ENCODE measurements at places on chromosomes 2 and 18.

DNA sequence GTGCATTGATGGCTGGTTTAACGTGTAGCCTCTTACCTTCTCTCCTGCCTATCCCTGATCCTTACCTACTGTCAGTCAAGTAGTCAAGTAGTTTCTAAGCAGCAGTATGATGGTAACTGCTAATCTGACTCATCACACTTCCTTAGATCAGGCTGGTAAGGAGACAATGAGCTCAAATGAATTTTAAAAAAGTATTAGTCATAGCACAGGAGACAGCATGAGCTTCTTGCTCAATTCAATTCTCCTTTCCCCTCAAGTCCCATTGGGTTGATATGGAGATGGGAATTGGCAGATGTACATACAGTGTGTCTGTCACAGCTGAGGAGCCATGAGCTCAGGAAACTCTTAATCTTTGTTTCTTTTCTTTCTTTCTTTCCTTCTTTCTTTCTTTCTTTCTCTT lies 799.7 kb downstream of the LRP1B start:
- no peak for DNase-seq

- no peak for DNase-seq
Measured at GRCh38 chr2:3254442-3254941, 123.1 kb downstream of the EIPR1 start.

- DNase-seq: no peak
Measured at GRCh38 chr2:172833898-172834297, 98.3 kb downstream of the RAPGEF4 start.

GRCh38 chr18:13372531-13372951 lies 154.0 kb downstream of the LDLRAD4 start:
- DNase-seq: no peak

DNA sequence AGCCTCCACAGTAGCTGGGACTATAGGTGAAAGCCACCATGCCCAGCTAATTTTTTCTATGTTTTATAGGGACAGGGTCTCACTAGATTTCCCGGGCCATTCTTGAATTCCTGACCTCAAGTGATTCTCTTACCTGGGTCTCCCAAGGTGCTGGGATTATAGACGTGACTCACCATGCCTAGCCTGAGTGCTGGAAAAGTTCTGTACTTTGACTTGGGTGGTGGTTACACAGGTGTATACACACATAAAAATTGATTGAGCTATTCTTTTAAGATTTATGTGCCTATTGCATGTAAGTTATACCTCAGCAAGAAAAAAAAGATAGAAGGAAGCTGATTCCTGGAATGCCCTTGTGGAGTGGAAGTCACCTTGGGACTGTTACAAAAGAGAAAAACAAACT lies 34.8 kb upstream of the KCNF1 start:
- no peak for DNase-seq

DNA sequence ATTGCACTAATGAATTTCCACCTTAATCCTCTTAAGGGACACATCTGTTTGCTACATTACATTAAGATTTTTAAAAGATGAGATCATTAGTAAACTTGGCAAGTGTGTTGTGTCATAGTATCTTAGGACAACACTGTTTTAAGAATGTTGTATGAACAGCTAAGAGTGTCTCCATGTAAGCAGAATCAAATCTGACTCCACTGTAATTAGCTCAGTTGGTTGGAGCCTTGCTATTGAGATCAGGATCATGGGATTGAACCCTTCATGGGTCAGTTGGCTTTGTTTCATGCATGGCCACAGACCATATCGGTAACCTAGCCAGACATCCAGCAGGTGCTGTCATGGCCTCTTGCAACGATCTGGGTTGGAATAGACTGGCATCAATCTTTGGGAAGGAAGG lies 5.2 kb downstream of the FHOD3 start:
- DNase-seq: no peak

GRCh38 chr2:168632709-168633121 lies 169.7 kb upstream of the NOSTRIN start:
- no peak for DNase-seq

- no peak for DNase-seq
Measured at GRCh38 chr2:23100406-23100805, 284.6 kb upstream of the KLHL29 start.

GRCh38 chr2:230697676-230698075 lies 15.0 kb upstream of the CAB39 start:
- DNase-seq: no peak

- DNase-seq: no peak
Measured at GRCh38 chr2:135893374-135893794, 17.1 kb upstream of the MCM6 start.

- no peak for DNase-seq
Measured at GRCh38 chr18:49562481-49563129, 748 bp downstream of the LIPG start.

- peak; percentile 64 for DNase-seq
Measured at GRCh38 chr2:234544659-234545611, 48.1 kb upstream of the ARL4C start.

DNA sequence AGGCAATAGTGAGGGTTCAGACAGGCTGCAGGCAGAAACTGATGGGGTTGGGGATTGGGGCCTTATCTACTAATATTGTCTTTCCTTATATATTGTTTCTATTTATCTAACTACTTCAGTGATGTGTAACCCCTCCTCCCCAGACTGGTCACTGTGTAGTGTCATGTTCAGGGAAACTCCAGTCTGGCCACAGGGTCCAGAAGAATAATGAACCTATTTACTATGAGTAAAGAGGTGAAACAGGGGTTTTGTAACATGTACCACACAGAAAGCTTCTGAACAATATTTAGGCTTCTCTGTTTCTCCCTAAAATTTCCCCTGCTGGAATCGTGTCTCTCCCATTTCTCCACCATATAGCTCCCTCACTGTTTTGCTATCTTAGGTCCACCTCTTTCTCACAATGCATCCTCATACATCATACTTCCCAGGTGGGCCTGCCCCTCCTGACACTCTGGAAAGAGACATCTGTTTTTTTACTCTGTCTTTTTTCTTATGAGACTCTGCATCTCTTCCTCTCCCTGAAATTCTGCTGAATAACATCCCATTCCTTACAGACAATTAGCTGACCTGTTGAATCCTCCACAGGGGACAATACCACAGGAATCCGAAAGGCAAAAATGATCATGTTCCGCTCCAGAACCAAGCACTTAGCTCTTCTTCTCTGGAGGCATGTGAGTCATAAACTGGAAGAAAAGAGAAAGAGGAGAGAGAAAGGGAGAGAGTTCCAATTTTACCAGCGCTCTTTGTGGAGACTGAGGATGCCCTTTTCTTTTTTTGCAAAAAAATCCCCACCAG lies 154.8 kb downstream of the ZEB2 start:
- DNase-seq: no peak

- no peak for DNase-seq
Measured at GRCh38 chr2:121810959-121811853, 55.8 kb downstream of the TSN start.

- DNase-seq: no peak
Measured at GRCh38 chr2:70735071-70735470, 32.9 kb downstream of the ADD2 start.

GRCh38 chr2:121263996-121264715 lies 20.8 kb downstream of the TFCP2L1 start:
- no peak for DNase-seq

DNA sequence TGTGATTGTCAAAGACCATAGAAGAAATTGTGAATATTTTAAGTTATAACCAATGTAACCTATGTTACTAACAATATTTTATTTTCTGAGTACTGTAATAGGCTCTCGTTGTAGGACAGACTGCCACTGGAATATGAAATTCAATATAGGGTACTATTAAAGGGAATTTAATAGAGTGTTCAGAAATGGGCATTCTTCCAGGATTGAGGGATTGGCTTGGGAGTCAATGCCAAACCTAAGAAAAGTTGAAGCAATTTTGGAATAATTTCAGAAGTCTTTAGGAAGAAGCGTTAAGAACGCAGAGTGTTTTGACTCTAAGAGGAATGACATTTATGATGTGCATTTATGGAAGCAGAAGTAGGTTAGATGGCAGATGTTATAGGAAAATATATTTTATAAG lies 79.0 kb downstream of the ACVR2A start:
- no peak for DNase-seq

- no peak for DNase-seq
Measured at GRCh38 chr2:7725171-7725849, 808.1 kb downstream of the RNF144A start.

DNA sequence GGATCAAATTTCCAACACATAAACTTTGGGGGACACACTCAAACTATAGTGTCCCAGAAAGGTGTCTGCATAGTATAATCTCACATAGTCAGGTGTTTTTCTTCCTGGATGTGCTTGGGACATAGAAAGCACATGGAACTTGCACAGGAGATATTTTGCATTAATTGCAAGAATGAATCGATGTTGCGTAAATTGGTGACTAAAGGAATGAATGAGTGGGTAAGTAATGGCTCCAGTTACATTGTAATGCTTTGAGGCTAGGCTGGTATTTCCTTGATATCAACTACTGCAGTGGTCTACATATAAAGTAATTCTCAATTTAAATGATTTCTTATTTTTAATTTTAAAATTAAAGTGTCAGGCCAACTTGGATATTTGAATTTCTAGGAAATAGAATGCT lies 53.4 kb downstream of the SH3RF3 start:
- no peak for DNase-seq

DNA sequence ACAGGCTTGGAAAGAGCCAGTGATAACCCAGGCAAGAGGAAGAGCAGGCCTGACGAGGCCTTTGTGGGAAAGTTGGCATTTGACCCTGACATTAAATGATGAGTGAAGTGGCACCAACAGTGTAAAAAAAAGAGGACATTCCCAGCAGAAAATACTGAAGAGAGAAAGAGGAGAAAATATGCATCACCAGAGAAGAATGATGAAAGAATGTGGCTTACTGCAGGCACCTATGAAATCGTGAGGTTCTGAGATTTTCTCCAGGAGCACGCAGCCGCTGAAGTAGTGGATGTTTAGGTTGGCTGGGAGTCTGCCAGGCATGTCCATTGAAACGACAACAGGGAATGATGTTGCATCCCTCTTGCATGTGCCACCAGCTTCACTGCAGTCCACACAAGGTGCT lies 13.8 kb downstream of the EHD3 start:
- DNase-seq: no peak

DNA sequence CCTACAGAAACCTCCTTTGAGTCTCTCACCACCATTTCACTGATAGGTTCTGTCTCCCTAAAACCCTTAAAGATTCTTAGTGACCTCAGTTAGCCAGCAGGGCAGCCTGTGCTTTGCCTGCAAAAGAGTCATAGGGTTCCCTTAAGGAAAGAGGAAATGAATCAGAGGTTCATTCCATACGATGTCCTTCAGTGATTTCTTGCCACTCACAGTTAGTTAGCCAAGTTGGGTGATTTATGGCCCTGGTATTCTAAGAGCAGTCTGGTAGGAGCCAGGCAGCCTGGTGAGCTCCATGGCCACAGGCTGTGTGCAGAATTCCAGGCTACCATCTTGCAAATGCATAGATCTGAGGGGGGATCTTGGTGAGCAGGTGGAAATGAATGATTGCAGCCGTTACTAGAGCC lies 18.7 kb upstream of the CCBE1 start:
- no peak for DNase-seq

DNA sequence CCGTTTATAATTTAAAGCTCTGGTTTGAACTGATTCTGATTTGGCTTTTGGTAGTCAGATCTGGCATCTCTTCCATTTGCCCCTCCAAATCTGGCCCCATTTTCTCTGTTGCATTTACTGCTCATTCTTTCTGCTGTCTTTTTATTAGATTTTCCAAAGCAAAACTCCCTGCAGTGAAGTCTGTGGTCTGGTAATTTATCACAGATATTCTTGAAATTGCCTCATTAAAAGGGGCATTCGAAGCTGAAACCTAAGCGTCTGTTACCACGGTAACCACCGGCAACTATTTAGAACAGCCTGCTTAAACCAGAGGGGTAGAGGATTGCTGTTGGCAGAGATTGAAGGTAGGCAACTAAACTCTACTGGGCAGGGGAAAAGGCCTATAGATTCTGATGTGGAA lies 111.5 kb upstream of the UPP2 start:
- DNase-seq: no peak

DNA sequence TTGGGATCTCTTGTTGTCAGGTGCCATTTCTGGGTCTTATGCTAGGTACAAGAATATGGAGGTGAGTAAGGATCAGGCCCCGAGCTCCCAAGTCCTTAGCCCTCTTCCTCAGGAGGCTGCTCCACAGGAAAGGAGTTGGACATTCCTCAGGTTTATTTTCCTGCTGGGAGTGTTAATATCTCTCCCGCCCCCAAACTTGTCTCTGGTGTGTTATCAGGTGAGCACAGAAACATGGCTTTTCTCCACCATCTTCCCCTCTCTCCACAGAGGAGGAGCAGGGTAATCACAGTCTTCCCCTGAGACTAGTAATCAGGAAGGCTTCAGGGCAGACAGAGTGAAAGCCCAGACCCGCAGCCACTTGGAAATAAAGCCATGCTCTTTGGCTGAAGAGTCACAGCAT lies 73.3 kb upstream of the CAPN13 start:
- no peak for DNase-seq

DNA sequence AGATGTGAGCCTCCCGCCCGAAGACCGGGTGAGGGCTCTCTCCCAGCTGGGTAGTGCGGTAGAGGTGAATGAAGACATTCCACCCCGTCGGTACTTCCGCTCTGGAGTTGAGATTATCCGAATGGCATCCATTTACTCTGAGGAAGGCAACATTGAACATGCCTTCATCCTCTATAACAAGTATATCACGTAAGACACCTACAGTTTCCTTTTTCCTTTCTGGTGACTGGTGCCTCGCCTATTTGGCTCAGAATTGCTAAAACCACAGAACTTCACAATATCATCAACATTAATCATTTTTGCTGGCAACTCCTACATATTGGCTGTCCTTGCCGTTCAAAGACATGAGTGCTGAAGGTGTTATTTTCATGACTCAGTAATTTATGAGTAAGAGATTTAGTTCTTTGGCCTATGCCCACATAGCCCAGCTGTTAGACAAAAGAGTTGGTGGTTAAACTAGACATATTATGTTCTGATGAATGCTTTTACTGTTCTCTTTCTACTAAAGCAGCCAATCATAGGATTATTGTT lies 2.2 kb downstream of the STAMBP start:
- DNase-seq: no peak

GRCh38 chr2:145268931-145269330 lies 749.0 kb upstream of the ZEB2 start:
- no peak for DNase-seq

DNA sequence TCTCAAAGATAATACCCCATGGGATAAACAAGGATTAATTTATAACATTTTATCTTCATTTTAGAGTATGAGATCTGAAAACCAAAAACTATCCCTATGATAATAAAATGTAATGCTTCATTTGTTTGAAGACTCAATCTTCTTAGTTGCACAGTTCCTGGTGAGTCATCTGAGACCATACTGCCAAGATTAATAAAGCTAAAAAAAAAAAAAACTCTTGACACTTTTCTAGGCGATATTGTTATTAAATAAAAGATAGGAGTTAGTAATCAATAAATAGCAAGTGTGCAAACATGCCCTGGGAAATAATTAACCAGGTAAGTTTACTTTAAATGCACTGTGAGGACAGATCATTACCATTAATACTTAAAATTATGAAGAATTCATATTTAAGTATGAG lies 83.9 kb downstream of the RPE start:
- no peak for DNase-seq

All from T-helper 2 cell (primary cell).